ENCODE measurements at places on chromosomes 6 and 20.

GRCh38 chr6:107780226-107780625 is 43.9 kb downstream of the SCML4 start:
- DNase-seq: no peak

- DNase-seq: no peak
Measured at GRCh38 chr20:36823121-36823520, 49.6 kb upstream of the DSN1 start.

GRCh38 chr20:52217689-52218395 is 26.3 kb upstream of the ZFP64 start:
- DNase-seq: no peak

DNA sequence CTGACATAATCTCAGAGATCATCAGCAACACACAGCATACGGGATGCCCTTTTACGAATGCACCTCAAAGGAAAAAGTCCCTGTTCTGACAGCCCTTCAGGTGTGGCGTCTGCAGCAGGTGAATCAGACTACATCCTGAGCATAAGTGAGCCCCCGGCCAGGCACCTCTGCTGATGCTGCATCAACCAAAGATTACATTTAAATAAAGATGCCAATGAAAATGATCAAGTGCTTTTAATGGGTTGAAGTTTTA is 58.7 kb downstream of the INSM1 start:
- no peak for DNase-seq

DNA sequence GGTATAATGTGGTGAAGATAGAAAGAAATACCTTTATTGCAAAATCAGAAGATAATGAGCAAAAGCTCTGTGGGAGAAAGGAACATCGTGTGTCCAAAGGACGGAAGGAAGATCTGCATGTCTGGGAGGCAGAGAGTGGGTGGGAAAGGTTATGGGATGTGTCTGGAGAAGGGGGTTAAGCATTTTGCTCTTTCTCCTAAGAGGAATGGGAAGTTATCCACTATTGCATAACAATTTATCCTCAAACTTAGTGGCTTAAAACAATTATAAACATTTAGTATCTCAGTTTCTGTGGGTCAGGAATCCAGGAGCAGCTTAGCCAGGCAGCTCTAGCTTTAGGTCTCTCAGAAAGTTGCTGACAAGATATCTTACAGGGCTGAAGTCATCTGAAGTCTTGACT is 229.1 kb upstream of the CITED2 start:
- no peak for DNase-seq

- DNase-seq: no peak
Measured at GRCh38 chr6:155678361-155678760, 222.7 kb upstream of the NOX3 start.

GRCh38 chr6:30154709-30155519 is 6.1 kb downstream of the TRIM10 start:
- no peak for DNase-seq

DNA sequence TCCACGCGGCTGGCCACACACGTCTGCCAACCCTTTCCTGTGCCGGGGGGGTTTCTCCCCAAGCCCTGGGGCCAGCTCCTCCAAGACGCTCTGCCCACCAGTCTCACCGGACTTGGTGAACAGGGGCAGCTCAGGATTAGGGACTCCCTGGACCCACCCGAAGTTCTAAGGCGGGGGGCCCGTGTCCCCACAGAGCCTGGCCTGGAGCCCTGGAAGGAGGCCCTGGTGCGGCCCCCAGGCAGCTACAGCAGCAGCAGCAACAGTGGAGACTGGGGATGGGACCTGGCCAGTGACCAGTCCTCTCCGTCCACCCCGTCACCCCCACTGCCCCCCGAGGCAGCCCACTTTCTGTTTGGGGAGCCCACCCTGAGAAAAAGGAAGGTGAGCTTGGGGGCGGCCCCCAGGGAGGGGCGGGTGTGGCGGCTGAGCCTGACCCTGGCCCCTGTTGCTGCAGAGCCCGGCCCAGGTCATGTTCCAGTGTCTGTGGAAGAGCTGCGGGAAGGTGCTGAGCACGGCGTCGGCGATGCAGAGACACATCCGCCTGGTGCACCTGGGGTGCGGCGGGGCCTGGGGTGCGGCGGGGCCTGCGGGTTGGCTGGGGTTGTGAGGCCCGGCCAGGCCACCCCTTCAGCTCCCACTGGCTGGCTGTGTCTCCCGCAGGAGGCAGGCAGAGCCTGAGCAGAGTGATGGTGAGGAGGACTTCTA is 2.3 kb downstream of the SLC2A4RG start:
- no peak for DNase-seq

GRCh38 chr6:35267446-35267845 is 7.9 kb downstream of the ZNF76 start:
- DNase-seq: no peak

GRCh38 chr6:150417899-150418826 is 49.4 kb downstream of the IYD start:
- no peak for DNase-seq

- no peak for DNase-seq
Measured at GRCh38 chr6:7413151-7413823, 23.7 kb downstream of the RIOK1 start.

- peak; percentile 11 for DNase-seq
Measured at GRCh38 chr6:79713701-79714322, 82.7 kb downstream of the SH3BGRL2 start.

GRCh38 chr20:2140561-2140960 is 38.9 kb downstream of the STK35 start:
- no peak for DNase-seq

DNA sequence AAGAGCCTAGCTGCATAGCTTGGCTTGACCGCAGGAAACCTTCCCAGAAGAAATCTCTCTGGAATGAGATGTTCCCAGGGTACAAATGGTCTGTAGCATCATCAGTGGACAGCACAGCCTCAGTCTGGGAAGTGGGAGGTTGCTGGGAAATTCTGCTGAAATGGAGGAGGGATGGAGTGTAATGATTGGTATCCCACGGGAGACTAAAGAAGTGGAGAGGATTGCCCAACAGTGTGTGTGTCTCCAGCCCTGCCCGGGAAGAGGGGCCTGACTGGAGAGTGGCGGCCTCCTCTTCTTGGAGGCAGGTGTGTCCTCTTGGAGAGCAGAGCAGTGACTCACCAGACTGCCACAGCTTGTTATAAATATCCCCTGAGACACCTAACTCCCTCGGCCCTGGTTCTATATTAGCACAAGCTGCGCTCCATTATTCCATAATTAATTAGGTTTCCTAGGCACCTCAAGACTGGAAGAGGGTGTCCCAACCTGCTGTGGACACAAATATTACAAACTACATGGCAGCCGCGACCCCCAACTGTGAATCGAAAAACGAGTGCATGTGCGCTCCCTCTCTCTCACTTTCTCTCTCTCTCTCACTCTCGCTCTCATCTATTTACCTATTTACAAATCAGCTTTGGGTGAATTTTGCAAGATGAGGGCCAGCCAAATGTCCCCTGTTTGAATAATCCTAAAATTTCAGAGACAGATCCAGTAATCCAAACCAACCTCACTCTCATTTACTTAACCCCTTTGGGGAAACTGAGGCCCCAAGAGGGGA is 68.8 kb downstream of the FGD2 start:
- no peak for DNase-seq

- no peak for DNase-seq
Measured at GRCh38 chr6:42217157-42217518, 523 bp downstream of the MRPS10 start.

GRCh38 chr20:62522748-62523396 is 47.1 kb upstream of the GATA5 start:
- DNase-seq: no peak

DNA sequence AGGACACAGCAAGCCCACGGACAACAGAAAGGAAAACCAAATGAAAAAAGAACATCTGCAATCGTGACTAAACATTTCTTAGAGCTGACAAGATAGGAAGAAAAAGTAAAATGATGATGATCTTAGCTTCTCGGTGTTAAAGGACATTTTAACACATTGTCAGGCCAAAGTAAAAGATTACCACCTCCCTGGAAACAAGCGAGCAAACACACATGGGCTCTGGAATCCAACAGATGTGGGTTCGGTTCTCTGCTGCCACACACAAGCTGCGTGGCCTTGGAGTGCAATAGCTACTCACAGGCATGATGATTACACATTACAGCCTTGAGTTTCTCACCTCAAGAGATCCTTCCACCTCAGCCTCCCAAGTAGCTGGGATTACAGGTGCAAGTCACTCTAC is 7.5 kb upstream of the AAR2 start:
- no peak for DNase-seq

GRCh38 chr6:34723203-34723602 is 26.6 kb upstream of the ILRUN start:
- no peak for DNase-seq

GRCh38 chr20:44247586-44248409 is 690 bp downstream of the GDAP1L1 start:
- no peak for DNase-seq

- no peak for DNase-seq
Measured at GRCh38 chr6:139251045-139251690, 40.6 kb downstream of the TXLNB start.

GRCh38 chr6:108242721-108243120 is 18.1 kb downstream of the SNX3 start:
- no peak for DNase-seq

GRCh38 chr20:19993958-19994669 is 23.0 kb upstream of the NAA20 start:
- no peak for DNase-seq

DNA sequence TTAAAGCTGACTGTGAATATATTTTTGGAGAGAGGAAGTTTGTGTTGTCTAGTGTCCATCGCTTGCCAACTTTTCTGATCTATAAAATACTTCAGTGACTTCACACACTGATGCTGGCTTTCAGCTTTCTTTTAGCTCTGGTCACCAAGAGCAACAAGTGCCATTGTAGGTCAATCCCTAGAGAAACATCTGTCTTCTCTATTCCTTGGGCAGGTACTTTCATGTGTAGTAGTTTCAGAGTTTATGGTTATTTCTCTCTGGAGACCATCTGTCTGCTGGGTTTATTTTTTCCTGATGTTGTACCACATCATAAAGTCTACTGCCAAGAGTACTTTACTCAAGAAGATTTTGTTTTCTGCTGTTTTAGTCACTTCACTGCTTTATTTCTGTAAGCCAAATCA is 249.9 kb downstream of the KHDC1L start:
- no peak for DNase-seq

- no peak for DNase-seq
Measured at GRCh38 chr6:86715676-86716075, 221.7 kb upstream of the HTR1E start.

DNA sequence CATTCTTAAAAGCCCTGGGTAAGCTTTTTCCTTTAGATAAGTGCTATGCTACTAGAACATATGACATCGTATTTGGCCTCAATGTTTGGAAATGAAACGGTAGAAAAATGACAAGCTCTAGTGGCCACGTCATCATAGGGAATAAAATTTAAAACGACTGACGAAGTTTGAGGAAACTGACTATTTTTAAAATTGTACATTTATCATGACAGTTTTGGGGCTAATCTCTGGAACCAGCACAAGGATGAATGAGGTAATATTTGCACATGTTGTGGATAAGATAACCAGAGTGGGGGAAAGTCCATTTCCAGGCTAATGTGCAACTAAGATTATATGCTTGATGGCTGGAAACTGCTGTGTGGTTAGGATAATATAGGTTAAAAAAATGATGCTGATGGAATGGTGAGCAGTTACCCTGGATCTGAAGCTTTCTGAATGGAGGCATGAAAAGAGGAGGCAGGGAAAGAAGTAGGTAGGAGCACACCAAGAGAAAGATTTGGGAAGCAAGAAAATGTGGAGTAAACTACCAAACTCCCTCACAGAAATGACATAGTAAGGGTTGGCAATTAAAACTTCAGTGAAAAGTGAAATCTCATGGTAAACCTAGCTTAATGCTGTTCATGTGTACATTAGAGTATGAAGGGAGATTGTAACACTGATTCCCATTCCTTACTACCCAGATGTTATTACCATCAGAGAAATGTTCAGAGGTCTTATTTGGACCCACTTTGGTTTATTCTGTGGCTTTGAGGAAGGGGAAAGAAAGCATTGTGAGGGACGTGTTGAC is 42.7 kb upstream of the CEP162 start:
- no peak for DNase-seq

- no peak for DNase-seq
Measured at GRCh38 chr6:162200041-162200440, 527.5 kb downstream of the PRKN start.

GRCh38 chr20:20038586-20038985 is 13.7 kb downstream of the CRNKL1 start:
- DNase-seq: no peak

DNA sequence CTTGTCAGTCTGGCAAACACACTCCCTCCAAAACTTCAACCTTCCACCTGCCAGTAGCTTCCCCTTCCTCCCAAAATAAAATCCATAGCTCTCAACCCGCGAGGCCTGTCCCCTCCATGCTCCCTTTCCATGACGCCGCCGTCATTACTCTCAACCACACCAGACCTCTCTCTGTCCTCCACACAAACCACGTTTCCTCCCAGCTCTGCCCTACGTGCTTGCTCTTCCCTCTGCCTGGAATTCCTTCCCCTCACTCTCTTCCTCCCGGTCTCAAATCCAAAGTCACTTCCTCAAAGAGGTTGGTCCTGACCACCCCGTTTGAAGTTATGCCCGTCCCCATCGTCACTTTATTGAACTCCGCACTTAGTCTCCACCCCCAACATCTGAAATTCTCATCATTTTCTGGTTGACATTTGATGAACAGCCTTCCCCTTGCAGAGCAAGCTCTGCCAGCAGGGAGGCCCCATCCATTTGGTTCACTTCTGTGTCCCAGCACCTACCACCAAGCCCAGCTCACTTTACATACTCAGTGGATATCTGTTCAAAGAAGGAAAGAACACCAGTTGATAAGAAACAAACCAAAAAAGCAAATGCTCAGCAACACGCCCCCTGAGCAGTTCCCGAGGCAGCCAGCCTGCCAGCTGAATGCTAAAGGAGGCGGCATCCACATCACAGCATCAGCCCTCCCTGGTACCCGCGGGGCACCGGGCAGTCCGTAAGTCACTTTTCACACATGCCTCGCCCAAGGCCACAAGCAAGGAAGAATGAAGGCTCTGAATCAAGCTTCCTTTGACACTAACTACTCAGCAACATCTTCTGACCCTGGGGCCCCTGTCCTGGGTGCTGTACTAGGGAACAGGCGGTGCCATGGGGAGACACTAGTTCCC is 125.0 kb downstream of the NFATC2 start:
- no peak for DNase-seq

- no peak for DNase-seq
Measured at GRCh38 chr6:101016163-101016562, 135.0 kb upstream of the ASCC3 start.

GRCh38 chr20:63648190-63648589 is 5.0 kb downstream of the STMN3 start:
- no peak for DNase-seq

DNA sequence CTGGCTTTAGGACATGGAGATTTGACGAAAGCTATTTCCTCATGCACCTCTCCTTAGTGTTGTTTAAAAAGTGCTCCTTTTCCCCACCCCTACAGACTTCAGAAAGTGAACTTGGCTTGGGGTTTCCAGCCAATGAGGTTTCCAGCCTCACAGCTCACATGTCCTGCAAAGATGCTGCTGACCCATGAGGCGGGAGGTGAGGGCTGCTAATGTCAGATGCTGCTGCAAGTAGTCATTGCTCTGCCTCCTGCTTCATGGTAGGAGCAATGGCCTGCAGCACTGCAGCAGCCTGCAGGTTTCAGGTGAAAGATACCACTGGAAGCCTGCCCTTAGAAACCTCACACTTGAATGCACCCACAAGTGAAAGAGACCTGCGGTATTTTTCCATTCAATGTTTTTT is 112.8 kb downstream of the LAMP5 start:
- DNase-seq: no peak
